Pancreas (tissue), 10 donors: ENCODE measurements at places on chromosomes 4 and X.

- no peak overlapping the region for H3K27ac ChIP-seq
- H3K4me3 ChIP-seq = no peak overlapping the region
- H3K4me1 ChIP-seq = no peaks in the 10 kb centered on the region
- H3K27me3 ChIP-seq = no peaks in the 10 kb centered on the region
Measured at GRCh38 chr4:81179326-81179725, 35.7 kb downstream of the PRKG2 start.

DNA sequence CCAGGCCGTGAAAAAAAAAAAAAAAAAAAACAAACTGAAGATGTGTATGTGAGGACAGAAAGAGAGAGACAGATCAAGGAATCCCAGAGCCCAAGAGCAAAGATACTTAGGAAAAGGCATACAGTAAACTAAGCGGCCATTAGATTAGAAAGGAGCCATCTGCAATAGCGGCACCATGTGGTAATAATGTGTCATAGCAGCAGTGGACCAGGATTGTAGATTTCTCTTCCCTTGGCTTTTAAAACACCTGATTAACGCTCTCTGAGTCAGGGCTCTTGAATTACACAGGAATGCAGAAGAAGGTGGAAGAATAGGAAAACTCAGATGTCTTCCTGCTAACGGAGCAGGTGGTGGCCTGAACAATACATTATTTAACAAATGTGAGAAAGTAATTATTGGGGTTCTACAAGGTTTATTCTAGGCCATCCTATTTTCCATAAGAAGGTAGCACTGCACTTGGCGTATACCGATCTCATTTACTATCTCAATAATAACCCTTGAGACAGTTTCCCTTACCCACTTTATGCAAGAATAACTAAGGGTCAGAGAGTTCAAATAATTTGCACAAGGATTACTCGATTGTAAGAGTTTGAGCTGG lies 182.7 kb downstream of the KCNIP4 start:
- no peak overlapping the region for H3K27ac ChIP-seq
- no peak overlapping the region for H3K4me3 ChIP-seq
- no peaks in the 10 kb centered on the region for H3K4me1 ChIP-seq
- no peaks in the 10 kb centered on the region for H3K27me3 ChIP-seq
- no peaks in the 10 kb centered on the region for H3K36me3 ChIP-seq

- H3K4me1 ChIP-seq = no peaks in the 10 kb centered on the region
- no peaks in the 10 kb centered on the region for H3K27me3 ChIP-seq
- no peaks in the 10 kb centered on the region for H3K36me3 ChIP-seq
- no peak overlapping the region for H3K27ac ChIP-seq
- DNase-seq = no peak
Measured at GRCh38 chr4:98055800-98056501, 87.3 kb downstream of the STPG2 start.

- H3K4me3 ChIP-seq = no peak overlapping the region
- H3K27me3 ChIP-seq = no peaks in the 10 kb centered on the region
- H3K27ac ChIP-seq = no peak overlapping the region
Measured at GRCh38 chr4:75542824-75543223, 13.0 kb upstream of the ODAPH start.

- H3K4me1 ChIP-seq = no peaks in the 10 kb centered on the region
- no peak overlapping the region for H3K4me3 ChIP-seq
- no peaks in the 10 kb centered on the region for H3K36me3 ChIP-seq
- DNase-seq = no peak
- no peaks in the 10 kb centered on the region for H3K27me3 ChIP-seq
Measured at GRCh38 chrX:38760883-38761282, 40.4 kb upstream of the MID1IP1 start.

- no peaks in the 10 kb centered on the region for H3K4me1 ChIP-seq
- no peaks in the 10 kb centered on the region for H3K36me3 ChIP-seq
- H3K27me3 ChIP-seq = no peaks in the 10 kb centered on the region
- no peak for DNase-seq
Measured at GRCh38 chrX:105120463-105120862, 100.0 kb downstream of the TEX13A start.

DNA sequence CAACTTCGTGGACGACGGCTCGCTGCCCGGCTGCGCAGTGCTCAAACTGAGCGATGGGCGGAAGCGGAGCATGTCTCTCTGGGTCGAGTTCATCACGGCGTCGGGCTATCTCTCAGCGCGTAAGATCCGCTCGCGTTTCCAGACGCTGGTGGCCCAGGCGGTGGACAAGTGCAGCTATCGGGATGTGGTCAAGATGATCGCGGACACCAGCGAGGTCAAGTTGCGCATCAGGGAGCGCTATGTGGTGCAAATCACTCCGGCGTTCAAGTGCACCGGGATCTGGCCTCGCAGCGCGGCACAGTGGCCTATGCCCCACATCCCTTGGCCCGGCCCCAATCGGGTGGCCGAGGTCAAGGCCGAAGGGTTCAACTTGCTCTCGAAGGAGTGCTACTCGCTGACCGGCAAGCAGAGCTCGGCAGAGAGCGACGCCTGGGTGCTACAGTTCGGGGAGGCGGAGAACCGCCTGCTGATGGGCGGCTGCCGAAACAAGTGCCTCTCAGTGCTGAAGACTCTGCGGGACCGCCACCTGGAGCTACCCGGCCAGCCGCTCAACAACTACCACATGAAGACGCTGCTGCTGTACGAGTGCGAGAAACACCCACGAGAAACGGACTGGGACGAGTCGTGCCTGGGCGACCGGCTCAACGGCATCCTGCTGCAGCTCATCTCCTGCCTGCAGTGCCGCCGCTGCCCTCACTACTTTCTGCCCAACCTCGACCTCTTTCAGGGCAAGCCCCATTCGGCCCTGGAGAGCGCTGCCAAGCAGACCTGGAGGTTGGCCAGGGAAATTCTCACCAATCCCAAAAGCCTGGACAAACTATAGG lies 1.5 kb downstream of the MAB21L2 start:
- no peak overlapping the region for H3K27ac ChIP-seq
- no peaks in the 10 kb centered on the region for H3K27me3 ChIP-seq

DNA sequence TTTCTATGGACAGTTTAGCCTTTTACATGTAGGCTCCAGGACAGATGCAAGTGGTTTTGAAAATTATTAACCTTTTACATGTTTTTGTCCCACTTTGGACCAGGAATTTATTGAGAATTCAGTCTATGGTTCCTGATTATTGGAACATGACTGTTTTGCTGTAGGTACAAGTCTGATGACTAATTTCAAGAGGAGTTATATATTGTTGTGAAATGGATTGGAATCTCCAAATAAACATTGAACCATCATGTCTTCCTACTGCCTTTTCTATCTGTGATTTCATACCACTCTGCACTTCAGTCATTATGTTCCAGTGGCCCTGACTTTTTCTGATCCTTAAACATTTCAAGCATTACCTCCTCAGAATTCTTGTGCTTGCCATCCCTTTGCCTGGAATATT lies 35.9 kb downstream of the TBC1D19 start:
- DNase-seq = no peak
- H3K4me1 ChIP-seq = no peaks in the 10 kb centered on the region
- H3K27ac ChIP-seq = no peak overlapping the region
- H3K36me3 ChIP-seq = no peaks in the 10 kb centered on the region

DNA sequence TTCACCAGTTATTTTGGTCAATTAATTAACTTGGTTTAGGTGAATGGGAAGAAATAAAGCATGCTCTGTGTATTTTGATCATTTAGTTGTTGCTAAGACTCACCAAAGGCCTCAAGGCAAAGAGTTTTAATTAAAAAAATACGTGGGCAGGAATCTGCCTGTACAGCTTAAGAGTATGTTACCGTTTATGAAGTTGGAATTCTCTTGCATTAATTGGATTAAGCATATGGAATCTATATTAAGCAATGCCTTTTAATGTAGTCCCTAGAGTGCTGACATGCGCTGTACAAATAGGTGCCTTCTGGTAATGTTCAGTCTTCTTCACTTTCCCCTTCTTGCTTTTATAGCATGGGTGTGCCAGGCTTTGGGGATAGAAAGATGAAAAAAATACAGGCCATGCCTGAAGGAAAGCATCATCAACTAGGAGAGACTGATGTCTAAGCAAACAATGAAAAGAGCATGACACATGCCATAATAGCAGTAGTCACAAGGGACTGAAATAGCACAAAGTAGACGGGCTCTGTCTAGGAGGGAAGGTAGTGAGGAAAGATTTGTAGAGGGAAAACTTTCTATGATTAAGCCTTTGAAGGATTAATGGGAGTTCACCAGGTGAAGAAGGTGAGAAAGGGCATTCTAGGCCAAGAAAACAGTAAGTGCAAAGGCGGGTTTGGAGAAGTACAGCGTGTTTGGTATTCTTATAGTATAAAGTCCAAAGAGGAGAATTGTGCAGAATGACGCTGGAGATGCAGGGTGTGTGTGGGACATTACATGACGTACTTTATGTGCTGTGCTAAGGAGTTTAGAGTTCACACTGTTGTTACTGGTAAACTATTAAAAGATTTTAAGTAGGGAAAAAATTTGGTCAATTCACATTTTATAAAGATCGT lies 226.1 kb upstream of the ANXA3 start:
- no peaks in the 10 kb centered on the region for H3K27me3 ChIP-seq
- no peak overlapping the region for H3K27ac ChIP-seq
- no peaks in the 10 kb centered on the region for H3K4me1 ChIP-seq
- DNase-seq = no peak
- H3K36me3 ChIP-seq = no peaks in the 10 kb centered on the region

DNA sequence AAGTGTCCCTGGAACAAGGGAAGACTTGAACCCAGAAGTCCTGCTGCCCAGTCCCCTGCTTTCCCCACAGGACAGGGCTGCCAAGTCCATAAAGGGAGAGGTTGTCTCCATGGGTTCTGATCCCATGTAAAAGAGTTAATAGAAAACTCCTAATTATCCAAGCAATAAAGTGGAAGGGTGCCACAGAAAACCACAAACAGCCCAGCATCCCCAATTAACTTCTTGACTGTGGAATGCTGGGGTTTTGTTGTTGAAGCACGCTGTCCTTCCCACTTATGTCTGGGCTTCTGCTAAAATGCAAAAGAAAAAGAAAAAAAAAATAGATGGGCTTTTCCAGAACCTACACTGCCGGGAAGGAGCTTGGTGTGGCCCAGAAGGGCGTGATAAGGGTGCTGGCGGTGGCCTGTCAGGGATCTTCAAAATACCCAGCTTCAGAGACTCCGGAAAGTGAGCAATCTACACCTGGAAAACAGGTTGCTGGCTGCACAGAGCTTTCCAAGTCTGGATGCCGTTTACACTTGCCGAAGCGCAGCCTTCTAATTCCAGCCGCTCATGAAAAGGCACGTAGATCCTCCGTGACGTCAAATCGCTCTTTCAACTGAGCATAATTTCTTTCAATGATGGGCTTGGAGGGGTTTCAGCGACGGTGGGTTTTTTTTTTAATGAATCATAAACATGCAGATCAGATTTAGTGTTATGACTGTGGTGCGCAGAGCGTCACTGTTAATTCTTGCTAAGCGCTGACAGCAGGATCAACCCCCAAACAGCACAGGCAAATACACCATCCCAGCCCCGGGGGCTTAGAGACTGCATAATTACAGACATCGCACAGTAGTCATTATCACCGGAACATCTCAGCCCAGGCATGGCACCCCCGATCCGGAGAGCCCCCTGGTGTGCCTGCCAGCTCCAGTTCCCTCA lies 197.6 kb downstream of the BCOR start:
- H3K36me3 ChIP-seq = no peaks in the 10 kb centered on the region
- no peak overlapping the region for H3K4me3 ChIP-seq
- peaks cover 7% of the 10 kb centered on the region for H3K27me3 ChIP-seq
- H3K27ac ChIP-seq = no peak overlapping the region
- no peaks in the 10 kb centered on the region for H3K4me1 ChIP-seq

DNA sequence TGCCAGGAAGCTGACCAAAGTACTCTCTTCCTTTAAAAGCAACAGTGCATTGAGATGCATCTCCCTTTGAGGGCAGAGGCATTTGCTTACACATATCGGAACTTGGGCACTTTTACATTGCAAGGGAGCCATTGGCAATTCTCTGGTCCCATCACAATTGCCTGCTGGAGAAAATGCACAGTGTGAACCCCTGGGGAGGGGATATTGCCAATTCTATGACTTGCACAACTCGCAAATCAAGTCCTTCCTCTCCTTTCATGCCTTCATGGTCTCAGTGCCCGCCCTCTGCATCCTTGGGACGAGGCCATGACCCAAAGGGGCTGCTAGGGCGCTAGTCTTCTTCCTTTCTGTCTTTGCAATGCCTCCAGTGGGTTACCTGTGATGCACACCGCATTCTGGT lies 14.9 kb upstream of the PDZD4 start:
- no peak overlapping the region for H3K27ac ChIP-seq
- DNase-seq = no peak
- no peaks in the 10 kb centered on the region for H3K36me3 ChIP-seq
- H3K4me1 ChIP-seq = no peaks in the 10 kb centered on the region

- H3K27ac ChIP-seq = no peak overlapping the region
- no peaks in the 10 kb centered on the region for H3K27me3 ChIP-seq
- no peak overlapping the region for H3K4me3 ChIP-seq
- no peaks in the 10 kb centered on the region for H3K36me3 ChIP-seq
Measured at GRCh38 chr4:164261831-164262230, 492.1 kb upstream of the SMIM31 start.

DNA sequence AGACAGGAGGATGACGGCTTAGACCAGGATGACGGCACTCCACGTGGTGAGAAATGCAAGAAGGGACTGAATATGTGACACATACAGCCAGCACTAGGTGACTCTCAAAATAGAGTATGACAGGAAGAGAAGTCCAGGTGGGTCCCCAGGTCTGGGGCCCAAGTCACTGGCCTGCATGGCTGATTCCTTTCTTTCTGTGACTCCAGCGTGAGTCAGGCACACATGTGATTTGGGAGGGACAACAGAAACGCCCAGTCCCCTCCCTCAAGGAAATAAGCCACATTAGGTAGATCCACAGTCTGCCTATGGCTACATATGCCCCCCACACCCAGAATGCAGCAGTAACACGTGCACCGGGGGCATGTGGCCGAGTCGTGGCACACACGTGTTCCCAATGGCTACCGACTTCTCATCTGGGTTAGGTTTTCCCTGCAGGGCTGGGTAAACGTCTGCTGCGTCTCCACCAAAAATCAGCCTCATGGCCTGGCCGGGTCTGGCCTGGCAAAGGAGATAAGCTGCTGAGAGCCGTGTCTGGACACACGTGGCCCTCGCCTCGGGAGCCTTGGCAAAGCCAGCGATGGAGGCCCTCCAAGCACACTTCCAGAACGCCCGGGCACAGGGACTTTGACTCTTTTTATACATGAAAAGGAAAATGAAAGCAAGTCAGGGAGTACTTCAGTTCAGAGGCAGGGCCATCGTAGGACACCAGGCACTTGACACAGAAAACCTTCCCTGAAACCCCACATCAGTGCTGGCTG lies 19.3 kb downstream of the SEL1L3 start:
- no peaks in the 10 kb centered on the region for H3K36me3 ChIP-seq
- H3K27me3 ChIP-seq = no peaks in the 10 kb centered on the region
- H3K4me1 ChIP-seq = peaks cover 8% of the 10 kb centered on the region

GRCh38 chr4:23388699-23389395 lies 501.0 kb downstream of the PPARGC1A start:
- DNase-seq = no peak
- H3K36me3 ChIP-seq = no peaks in the 10 kb centered on the region
- H3K4me3 ChIP-seq = no peak overlapping the region
- H3K4me1 ChIP-seq = no peaks in the 10 kb centered on the region
